ENCODE measurements at places on chromosomes 1 and 21. TPM values are rescaled to one million over a fixed set of nuclear protein-coding genes. Genes with fewer than 3 reads are reported as not detected.

DNA sequence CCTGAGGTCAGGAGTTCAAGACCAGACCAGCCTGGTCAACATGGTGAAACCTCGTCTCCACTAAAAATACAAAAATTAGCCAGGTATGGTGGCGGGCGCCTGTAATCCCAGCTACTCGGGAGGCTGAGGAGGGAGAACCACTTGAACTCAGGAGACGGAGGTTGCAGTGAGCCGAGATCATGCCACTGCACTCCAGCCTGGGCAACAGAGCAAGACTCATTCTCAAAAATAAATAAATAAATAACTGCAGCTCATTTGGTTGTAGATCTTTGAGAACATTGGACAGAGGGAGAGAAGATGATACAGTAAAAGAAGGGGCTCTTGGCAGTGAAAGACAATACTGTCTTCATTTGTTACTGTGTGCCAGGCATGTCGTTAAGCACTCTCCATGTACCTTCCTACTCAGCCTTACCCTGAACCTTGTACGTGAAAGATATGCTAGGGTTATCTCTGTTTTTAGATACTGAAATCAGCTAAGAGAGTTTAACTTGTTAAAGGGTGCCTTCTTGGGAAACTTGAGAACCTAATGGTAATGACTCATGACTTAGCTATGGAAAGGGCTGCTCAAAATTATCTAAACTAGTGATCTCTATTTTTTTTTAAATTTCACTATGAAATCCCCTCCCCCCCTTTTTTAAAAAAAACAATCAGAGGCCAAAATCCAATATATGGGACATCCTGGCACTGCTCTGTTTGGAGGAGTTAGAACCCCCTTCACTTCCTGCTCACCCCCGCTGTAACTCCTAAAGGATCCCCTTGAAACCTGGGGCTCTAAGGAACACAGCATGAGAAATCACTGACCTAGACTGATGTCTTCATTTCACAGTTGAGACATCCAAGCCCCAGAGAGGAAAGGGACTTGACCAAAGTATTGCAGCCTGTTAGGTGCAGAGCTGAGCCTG, 6.8 kb upstream of the KPNA6 start:
- H3K4me1 ChIP-seq: no peaks in the 10 kb centered on the region
- H3K27me3 ChIP-seq: no peaks in the 10 kb centered on the region
- no peak for DNase-seq
- H3K4me3 ChIP-seq: no peak overlapping the region
- no peak overlapping the region for H3K27ac ChIP-seq

DNA sequence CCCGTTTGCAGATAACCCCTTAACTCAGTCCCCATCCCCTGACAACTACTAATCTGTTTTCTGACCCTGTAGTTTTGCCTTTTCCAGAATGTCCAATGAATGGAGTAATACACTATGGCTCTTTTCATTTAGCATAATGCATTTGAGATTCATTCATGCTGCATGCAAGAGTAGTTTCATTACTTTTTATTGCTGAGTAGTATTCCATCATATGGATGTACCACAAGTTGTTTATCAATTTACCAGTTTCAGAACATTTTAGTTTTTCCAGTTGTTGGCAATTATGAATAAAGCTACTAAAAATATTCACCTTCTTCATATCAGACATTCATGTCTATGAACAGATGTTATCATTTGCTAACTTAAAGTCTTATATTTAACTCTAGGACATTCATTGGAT, 45.3 kb downstream of the STXBP3 start:
- no peaks in the 10 kb centered on the region for H3K27me3 ChIP-seq
- no peaks in the 10 kb centered on the region for H3K4me1 ChIP-seq
- no peak overlapping the region for H3K4me3 ChIP-seq
- no peak for DNase-seq

DNA sequence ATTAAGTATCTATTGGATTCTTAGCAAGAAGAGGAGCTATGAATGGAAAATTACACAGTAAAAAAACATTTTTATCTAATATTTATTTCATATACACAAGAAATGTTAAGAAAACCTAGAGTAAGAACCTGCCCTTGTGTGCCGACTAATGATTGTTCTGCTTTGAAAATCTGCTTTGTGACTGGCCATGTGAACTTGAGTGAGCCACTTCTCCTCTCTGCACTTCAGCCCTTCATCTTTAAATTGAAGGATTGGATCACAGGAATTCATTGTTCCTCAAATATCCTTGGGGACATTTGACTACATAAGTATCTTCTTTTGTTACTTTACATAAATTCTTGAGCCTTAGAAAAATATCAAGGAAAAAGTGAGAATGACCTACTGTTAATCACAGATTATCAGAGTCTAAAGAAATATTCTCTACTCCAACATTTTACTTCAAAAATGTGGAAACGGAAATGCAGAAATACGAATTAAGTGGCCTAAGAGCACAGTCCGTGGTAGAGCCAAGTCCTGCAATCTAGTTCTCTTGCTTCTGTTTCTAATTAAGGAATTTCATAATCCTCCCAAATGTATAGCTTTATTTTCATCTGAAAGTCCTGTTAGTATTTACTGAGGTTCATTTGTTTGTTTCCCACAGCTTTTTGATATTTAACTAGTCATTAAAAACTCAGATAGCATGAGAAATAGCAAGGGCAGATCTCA, 46.3 kb upstream of the SAMSN1 start:
- H3K27me3 ChIP-seq: no peaks in the 10 kb centered on the region
- no peak overlapping the region for H3K4me3 ChIP-seq
- peaks cover 11% of the 10 kb centered on the region for H3K4me1 ChIP-seq
- H3K36me3 ChIP-seq: no peaks in the 10 kb centered on the region
- no peak overlapping the region for H3K27ac ChIP-seq

- H3K27ac ChIP-seq: peak overlapping the region; percentile 61
- no peak overlapping the region for H3K4me3 ChIP-seq
- no peaks in the 10 kb centered on the region for H3K27me3 ChIP-seq
- H3K4me1 ChIP-seq: peaks cover 40% of the 10 kb centered on the region
Measured at GRCh38 chr1:31980835-31981455, 32.7 kb upstream of the KHDRBS1 start.

SPATA45 gene
- not detected for total RNA-seq

SRP9 gene
- total RNA-seq: 76.1 TPM

OR2T35 gene
- not detected for total RNA-seq
